ENCODE measurements at places on chromosomes 5 and 9. TPM values are rescaled to one million over a fixed set of nuclear protein-coding genes. Genes with fewer than 3 reads are reported as not detected.

Gene C8G
- not detected for total RNA-seq

Gene AMBP
- total RNA-seq, result 0.27 TPM

Gene POC5
- 14.7 TPM for total RNA-seq

Gene LCNL1
- total RNA-seq, result 15.3 TPM

Gene SLC36A3
- total RNA-seq, result not detected

Gene CCNO
- 0.18 TPM for total RNA-seq

Gene DNAH5
- total RNA-seq, result under 0.01 TPM

Gene EPB41L4A
- total RNA-seq, result 0.54 TPM

Gene MYOZ3
- 0.72 TPM for total RNA-seq
